ENCODE measurements at places on chromosomes 5 and 9. TPM values are rescaled to one million over a fixed set of nuclear protein-coding genes. Genes with fewer than 3 reads are reported as not detected.

SCGB3A2 gene
- not detected for total RNA-seq

SNX24 gene
- 19.3 TPM for total RNA-seq

ZNF169 gene
- total RNA-seq: 1.3 TPM

DNAH5 gene
- total RNA-seq: 0.07 TPM

AJM1 gene
- 9.1 TPM for total RNA-seq

AQP7 gene
- 173 TPM for total RNA-seq

GRCh38 chr5:110053824-110054223 lies 364.1 kb downstream of the MAN2A1 start:
- no peak for DNase-seq

GRCh38 chr5:32323741-32324140 lies 11.0 kb upstream of the MTMR12 start:
- DNase-seq: no peak

GRCh38 chr5:58455066-58455465 lies 4.8 kb downstream of the PLK2 start:
- DNase-seq: no peak

- DNase-seq: peak; percentile 72
Observed at GRCh38 chr9:133737774-133738639, at the start of gene SARDH. SARDH (minus strand) TSS chr9:133738352; CDS start chr9:133734173, 4,179 bp downstream.

- peak; percentile 62 for DNase-seq
Observed at GRCh38 chr9:76905791-76906646, at the start of gene PRUNE2. PRUNE2 (minus strand) TSS chr9:76906114; CDS start chr9:76905963, 151 bp downstream.

All from left ventricle myocardium superior (tissue), 1 donor.